NCI-H526 treated with DMSO at 0.1 percent for 48 hours (cell line): ENCODE measurements at places on chromosomes 11 and 22.
A peak's percentile ranks its signal among the peaks of the same experiment; 100 is the strongest.

DNA sequence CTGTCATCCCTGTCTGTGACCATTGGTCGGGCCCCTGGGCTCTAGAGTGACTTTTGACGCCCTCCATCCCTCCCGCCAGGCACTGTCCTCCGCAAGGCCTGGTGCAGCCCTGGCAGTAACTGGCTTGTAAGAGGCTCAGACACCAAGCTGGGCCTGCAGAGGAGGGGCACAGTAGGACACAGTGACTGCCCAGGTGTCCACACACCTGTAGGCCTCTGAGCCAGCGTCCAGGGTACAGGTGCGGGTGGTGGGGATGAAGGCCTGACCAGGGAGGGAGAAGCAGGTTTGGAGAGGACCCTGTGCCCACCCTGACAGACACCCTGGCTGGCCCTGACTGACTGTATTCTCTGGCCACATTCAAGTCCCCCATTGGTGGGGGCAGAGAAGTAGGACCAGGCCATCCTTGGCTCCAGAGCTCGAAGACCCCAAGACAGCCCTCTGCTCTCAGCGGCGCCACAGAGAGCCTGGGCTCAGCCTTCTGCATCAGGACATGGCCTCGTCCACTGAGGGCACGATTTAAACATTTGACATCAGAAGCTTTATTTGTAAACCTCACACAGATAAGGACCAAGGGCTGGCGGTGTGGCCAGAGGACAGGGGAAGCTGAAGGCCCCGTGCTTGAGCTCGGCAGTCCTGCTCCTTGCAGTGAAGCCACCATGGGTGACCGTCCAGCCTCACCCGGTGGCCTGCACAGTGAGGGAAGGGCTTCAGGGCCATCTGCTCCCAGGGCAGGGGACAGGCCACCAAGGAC, 31.4 kb downstream of the PPIL2 start:
- DNase-seq = no peak

- DNase-seq = no peak
These were observed 757 bp upstream of the RBFOX2 start for GRCh38 chr22:36029406-36029755.

- no peak for DNase-seq
These were observed 661.3 kb upstream of the B3GAT1 start for GRCh38 chr11:135073381-135073780.

- DNase-seq = no peak
These were observed 72.0 kb downstream of the PPFIBP2 start for GRCh38 chr11:7585816-7586215.

GRCh38 chr22:25085930-25086901, 113.4 kb upstream of the CRYBB3 start:
- no peak for DNase-seq

GRCh38 chr11:115161876-115162275, 342.3 kb downstream of the CADM1 start:
- no peak for DNase-seq

DNA sequence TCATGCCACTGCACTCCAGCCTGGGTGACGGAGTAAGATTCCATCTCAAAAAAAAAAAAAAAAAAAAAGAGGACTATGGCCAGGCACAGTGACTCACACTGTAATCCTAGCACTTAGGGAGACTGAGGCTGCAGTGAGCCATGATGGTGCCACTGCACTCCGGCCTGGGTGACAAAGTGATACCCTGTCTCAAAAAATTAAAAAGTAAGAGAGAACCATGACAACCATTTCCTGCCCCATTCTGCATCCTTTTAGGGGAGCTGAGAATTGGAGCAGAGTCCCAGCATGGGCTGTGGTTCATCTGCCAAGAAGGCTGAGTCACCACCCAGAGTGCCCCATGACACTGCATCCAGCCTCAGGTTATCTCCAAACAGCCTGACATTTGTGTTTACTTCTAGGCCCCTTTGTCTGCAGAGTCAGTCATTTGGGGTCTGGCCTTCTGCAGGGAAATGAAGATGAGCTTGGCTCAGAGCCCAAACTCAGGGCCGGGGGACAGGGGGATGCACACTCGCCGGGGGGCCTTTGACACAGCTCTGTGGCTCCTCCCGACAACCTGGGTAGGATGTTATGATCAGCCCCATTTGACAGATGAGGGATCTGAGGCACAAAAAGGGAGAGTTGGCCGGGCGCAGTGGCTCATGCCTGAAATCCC, 4.7 kb downstream of the CSDC2 start:
- no peak for DNase-seq

DNA sequence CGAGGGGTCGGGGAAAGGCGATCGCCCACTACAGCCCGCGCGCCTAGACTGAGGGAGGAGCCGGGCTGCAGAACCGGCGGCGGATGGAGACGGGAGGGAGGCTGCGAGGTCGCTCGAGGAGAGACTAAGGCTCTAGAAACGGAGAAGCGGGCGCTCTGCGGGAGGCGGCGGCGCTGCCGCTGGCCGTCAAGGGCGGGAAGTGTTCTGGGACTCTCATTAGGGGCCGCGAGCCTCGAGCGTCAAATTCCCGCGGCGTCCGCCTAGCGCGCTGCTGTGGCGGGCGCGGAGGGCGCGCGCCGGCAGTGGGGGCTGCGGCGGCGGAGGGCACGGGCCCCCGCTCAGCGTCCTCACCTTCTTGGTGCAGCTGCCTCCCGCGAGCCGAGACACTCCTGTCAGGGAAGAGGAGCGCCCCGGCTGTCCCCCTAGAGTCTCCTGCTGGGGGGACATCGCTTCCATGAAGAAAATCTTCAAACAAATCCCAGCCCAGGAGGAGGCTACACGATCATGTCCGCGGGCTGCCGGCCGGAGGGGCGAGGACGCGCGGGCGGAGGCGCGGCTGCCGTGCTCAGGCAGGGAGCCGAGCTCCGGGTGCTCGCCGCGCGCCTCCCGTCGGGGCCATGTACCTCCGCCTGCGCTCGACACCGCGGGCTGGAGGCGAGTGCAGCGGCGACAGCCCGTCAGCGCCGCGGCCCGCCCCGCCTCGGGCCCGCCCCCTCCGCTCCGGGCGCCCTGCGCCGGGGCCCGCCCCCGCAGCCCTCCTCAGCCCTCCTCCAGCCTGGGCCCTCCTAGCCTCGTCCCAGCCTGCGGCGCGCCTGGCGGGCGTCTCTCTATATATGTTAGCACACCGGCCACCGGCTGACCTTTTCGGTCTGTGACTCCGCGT, at the start of gene ARHGAP20:
ARHGAP20 (minus strand) TSS at position 662 of the 883 bp plus-strand sequence; CDS start at position 456, 206 bp downstream.
- DNase-seq = peak; percentile 91

DNA sequence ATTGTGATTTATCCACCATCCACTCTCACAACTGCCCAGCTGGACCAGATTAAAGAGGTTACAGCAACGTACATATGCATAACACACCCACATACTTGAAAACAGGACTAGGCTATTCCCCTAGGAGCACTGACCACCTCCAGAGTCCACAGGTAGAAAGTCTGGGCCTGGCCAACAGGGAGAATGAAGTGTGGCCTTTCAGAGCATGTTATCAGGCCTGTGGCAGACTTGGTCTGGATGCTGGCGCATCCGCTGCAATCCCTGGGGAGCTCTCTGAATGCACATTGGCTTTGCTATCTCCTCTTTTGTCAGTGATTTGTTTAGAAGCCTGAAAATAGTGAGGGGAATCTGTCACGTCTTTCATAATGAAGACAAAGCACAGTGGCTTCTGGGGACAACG, 86.7 kb downstream of the C11orf58 start:
- DNase-seq = no peak

DNA sequence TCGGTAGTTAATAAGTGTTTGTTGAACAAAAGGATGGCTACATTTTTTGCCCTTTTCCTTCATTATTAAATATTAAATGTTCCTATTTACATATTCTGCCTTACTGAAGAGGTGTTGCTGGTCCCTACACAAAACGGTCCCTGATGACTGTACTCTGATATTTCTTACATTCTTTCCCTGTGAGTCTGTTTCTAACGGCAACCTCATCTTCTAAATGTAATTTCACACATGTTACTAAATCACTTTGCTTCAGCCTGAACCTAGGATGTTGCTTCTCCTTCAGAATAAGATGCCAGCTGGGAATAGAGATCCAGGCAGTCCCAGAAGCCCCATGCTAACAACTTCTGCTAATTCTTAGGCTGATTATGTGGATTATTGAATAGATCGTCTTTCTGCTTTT, 50.3 kb downstream of the SPON1 start:
- DNase-seq = no peak

GRCh38 chr11:118042796-118043195, 34.1 kb upstream of the TMPRSS4 start:
- DNase-seq = no peak

- no peak for DNase-seq
These were observed 74.2 kb downstream of the KCNQ1 start for GRCh38 chr11:2518983-2519340.

GRCh38 chr11:2797741-2798361, 87.7 kb downstream of the CDKN1C start:
- DNase-seq = no peak

GRCh38 chr11:126973051-126973450, 27.5 kb downstream of the KIRREL3 start:
- no peak for DNase-seq

DNA sequence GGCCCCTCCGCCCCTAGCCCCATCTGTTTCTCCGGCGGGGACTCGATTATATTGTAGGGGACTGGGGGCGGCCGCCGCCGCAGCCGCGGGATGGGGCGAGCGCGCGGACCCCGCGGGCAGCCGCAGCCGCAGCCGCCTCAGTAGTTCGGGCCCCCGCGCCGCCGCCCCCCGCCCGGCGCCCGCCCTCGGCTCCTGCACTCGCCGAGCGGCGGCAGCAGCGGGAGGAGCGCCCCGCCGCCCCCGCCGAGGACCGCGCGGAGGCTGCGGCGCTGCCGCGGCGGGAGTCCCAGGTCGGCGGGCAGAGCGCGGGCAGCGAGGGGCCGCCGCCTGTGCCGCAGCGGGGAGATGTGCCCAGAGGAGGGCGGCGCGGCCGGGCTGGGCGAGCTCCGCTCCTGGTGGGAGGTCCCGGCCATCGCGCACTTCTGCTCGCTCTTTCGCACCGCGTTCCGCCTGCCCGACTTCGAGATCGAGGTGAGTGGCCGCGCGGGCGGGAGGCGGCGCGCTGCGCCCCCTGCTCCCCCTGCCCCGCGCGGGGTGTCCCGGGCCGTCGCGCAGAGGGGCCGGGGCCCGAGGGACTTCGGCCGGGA, at the start of gene CECR2:
CECR2 (plus strand) TSS at position 22 of the 587 bp plus-strand sequence; CDS start at position 346, 324 bp downstream.
- no peak for DNase-seq

- DNase-seq = no peak
These were observed 58.8 kb upstream of the ZBED5 start for GRCh38 chr11:10916665-10917064.

GRCh38 chr22:23762842-23763578, at the start of gene C22orf15:
Gene C22orf15 (plus strand): TSS chr22:23762990. CDS start chr22:23763307, 317 bp downstream.
- no peak for DNase-seq

DNA sequence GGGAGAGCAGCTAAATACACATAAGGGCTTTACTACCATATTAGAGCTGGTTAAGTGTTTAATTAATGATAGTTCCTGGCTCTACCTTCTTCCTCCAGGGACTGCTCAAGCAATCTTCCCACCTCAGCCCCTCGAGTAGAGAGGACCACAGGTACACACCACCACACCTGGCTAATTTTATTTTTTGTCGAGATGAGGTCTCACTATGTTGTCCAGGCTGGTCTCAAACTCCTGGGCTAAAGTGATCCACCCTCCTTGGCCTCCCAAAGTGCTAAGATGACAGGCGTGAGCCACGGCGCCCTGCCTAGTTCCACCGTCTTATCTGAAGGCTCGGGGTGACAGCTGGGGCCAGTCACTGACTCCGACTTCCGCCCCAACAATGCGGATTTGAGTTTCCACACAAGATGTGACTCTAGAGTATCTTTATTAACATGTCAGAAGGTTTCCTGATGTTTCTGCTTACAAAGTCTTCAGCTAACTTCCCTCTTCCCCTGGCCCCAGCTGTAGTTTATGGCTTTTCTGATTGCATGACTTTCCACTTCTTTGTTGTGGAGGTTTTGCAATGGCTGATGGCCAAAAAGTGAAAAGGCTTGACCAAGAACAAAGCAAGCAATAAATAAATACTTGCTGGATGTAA, 16.8 kb downstream of the TPST2 start:
- DNase-seq = no peak

GRCh38 chr11:59727426-59727825, 13.8 kb upstream of the OR10V1 start:
- no peak for DNase-seq

DNA sequence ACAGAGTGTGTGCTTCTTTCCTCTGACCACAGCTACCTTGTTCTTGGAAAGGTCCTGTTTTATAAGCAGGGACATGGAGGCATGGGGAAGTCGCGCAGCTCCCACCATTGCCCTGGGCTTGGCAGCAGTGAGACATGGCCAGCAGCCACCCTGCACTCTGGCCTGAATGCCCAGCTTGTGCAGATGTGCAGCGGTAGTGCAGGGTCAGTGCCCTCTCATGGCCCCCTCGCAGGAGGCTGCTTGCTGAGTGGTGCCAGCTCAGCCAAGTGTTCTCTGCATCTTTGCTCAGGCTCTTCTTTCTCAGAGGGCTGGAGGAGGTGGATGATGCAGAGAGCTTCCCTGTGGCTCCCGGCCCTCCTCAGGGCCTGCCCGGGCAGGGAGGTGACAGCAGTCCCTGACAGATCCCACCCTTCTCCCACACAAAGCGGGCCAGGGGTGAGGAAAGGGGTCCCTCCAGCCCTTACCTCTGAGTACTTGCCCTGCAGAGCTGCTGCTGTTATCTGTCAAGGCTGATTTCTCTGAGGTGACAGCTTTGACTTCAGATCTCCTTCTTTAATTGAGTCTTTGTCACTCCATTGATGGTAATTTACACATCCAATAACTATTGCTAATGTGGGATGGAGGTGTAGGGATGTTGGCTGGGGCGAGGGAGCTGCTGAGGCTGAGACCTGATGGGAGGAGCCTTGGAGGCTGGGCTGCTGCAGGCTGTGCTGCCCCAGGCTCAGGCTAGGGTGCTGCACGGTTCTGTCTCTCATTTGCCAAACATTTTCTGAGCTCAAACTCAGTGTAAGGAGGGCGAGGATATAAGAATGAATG, 47.4 kb upstream of the B3GAT1 start:
- DNase-seq = no peak

- no peak for DNase-seq
These were observed 648 bp downstream of the DLG2 start for GRCh38 chr11:85626496-85626895.

- DNase-seq = no peak
These were observed 985.3 kb upstream of the FAT3 start for GRCh38 chr11:91239359-91239758.

- DNase-seq = no peak
These were observed 3.4 kb upstream of the DPP3 start for GRCh38 chr11:66476841-66477251.

DNA sequence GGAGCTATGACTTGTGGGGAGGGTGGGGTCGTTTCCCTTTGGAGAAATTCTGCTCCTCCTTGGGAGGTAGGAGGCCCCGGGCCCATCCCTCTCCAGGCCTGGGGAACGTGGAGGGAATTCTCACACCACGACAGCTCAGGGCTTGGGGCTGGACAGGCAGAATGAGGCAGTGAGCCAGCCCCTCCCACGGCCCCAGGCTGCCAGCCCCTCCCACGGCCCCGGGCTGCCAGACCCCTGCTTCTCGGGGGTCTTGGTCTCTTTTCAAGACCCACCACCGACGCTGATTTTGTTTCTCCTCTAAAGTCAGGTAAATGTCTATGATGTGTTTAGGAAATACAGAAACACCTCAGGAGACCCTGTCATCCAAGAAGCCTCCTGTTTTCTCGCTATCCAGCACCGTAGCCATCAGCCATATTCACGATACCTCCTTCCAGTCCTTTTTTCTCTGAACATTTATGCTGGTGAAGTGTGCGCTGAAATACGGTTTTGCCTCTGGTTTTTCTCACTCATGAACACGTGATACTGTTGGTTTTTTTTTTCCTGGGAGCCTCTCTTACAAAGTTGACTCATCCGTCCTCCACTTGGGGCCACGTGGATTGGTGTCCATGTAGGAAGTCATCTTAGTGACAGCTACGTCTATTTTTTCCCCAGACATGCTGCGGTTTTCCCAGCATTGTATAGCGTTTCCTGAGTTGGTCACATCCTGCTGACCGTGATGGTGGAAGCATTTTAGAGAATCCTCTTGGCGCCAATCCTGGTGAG, 1219.6 kb downstream of the BRD1 start:
- DNase-seq = no peak
